Stimulated activated CD8-positive, alpha-beta memory T cell treated with anti-CD3 and anti-CD28 coated beads, Interleukin-4, amount 100 ng/mL, for 1 hour (primary cell): ENCODE measurements at places on chromosomes 4 and X.

- no peak for DNase-seq
These were observed 17.1 kb upstream of the PAGE2B start for GRCh38 chrX:55057675-55058249.

- DNase-seq: no peak
These were observed 1452.7 kb upstream of the TENM3 start for GRCh38 chr4:180790471-180790870.

DNA sequence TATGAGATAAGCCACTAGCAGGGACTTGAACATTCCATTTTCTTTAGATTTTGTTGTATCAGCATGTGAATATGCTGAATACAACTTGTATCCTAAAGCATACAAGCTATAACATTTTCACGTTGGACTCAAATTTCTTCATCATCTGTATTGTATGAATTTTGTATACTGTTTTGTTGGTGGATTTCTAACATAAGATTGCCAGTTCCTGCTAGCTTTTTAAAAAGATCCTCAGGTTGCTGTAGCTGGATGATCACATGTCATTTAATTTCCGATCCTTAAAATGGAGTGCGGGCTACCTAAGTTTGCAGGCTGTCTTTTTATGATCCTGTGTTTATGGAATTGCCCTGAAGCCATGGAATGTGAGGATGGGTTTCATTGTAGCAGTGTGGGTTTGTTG is 6.9 kb downstream of the PDLIM5 start:
- no peak for DNase-seq

DNA sequence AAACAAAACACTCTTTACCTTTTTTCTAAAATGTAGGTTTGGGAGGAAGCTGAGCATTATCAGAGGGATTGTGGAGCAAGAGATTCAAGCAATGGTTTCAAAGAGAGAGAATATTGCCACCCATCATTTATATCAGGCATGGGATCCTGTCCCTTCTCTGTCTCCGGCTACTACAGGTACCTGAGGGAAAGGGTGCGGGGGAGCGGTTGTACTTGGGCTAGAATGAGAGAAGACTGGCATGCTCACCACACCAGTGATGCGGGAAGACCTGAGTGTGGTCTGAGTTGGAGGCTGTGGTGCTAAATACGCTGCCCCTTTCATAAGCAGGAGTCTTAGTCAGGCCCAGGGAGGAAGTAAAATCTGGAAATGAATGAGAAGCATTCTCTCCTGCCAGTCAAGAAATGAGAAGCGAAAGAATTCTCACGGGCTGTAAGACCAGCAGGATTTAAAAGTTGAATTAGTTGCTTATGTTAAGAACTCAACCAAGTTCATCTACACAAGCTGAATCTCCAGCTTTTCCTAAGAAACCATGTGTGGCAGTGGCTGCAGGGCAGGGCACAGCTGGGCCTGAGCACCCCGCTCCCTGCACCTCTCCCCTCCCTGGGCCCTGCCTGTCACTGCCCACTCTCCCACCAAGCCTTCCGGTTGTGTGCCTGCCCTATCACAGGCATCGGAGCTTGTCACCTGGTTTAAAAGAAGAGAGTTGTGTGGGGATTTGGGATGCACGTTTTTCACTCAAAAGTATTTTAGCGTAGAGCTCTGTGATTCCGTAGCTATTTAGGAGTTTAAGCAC is 24.8 kb upstream of the MSANTD1 start:
- no peak for DNase-seq

DNA sequence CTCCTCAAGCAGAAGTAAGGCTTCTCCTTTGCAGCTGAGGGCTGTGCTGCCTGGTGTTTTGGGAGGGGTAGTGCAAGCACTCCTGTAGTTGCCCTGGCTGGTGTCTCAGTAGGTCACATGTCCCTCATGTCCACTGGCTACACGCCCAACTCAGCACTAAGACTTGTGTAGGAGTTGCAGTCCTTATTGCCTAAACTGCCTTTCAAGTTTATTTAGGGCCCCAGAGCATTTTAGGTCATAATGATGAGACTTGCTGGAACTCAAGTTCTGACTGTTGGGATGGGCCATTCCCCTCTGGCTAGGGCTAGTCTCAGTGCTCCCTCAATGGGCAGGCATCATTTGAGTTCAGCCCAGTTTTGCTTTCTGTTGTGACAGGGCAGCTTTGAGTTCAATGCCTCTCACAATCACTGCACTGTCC is 44.1 kb downstream of the PPM1K start:
- DNase-seq: no peak

GRCh38 chr4:153209410-153209809 is 5.2 kb downstream of the TRIM2 start:
- no peak for DNase-seq

DNA sequence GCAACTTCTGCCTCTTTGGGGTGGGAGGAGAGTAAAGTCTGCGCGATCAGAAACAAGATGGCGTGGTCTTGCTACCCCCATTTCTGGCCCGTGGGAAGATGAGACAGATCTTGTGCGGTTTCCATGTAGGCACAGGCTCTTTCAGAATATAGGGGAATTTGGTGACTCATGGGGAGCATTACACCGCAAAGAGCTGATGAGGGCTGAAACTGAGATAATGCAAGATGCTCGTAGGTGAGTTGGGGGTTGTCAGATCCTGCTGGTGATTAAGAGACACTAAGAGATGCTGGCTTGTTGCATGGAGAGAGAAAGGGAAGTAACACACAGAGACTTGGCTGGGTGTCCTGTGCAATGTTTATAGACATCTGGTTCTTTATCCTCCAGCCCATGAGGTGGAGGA is 1.5 kb downstream of the EVC start:
- no peak for DNase-seq

GRCh38 chrX:49761481-49761880 is 65.7 kb upstream of the PAGE1 start:
- DNase-seq: no peak
